IPS-NIHi11 (cell line): ENCODE measurements at places on chromosomes 5 and 9.

DNA sequence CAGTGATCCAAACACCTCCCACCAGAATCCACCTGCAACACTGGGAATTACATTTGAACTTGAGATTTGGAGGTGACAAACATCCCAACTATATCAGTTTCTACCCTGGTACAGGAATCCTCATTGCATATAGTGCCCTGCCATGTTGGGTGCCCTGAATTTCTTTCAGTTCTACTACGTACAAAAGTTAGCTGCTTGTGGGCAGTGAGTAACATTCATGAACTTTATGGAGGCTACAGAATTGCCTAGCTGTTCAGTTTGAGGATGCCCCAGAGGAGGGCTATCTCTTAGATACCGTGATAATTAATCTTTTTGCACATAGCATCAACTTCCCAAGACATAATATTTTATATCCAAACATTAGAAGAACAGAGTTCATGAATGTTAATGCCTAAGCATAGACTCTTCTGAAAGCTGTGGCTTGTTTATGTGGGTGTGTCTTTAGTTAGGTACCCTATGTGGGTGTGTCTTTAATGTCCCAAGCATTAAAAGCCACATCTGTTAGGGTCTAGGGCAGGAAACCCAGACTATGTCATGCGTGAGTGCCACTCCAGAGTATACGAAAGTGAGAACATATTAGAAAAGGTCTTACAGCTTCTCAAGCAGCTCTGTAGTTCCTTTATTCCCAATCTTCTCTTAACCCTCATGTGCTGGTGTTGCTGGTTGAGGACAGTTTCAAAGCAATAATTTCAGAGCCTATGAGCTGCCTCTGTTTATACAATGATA is 47.0 kb upstream of the CHD1 start:
- DNase-seq: no peak

GRCh38 chr9:100641166-100641565 is 63.3 kb downstream of the CAVIN4 start:
- DNase-seq: no peak

GRCh38 chr5:115267617-115268016 is 4.9 kb upstream of the PGGT1B start:
- DNase-seq: no peak

DNA sequence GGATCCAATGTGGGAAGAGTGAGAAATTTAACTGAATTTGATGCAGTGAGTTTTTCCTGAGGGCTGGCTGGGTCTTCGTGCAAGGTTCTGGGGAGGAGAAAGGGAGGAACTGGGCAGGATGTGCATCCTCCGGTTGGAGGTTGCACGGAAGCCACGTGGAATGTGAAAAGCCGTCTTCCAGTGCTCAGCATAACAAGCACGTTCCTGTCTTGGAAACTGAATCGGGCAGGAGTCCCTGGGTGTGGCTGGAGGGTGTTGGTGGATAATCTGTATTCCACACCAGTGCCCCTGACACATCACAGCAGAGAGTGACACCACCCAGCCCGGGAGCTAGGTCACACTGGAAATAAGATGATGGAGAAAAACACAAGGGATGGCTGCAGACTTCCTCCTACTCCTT is 154.3 kb downstream of the C5orf15 start:
- no peak for DNase-seq

DNA sequence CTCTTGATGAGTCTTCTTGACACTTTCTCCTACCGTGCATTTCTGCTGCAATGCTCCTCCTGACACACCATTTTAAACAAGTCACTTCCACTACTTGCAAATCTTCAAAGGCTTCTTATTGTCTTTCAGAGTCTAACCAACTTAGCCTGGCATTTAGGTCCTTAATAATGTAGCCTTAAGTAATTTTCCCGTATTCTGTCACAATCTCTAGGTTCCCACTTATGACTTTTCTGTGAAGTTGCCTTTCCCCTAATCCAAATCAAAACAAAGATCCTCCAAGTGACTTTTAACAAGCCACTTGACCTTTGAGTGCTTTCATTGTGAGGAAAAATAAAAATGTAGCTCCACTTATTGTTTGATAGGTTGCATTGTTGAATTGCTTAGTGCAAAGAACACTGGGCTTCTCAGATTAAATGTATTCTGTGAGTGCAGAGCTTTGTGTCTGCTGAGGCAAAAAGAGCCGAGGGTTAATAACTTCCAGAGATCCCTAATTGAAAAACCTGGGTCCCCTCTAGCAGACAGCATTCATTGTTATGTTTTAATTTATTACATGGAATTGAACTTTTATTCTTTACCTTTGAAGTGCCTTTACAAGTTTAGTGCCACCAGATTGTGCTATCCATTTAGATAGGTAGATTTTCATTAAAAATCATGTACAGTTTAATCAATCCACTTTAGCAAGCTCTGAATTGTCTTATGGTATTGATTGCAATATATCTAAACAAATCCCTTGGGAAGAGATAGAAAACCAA is 341.7 kb upstream of the TYRP1 start:
- no peak for DNase-seq

GRCh38 chr9:2087500-2088313 is 72.6 kb downstream of the SMARCA2 start:
- peak; percentile 67 for DNase-seq

GRCh38 chr9:12860998-12861397 is 86.2 kb downstream of the LURAP1L start:
- DNase-seq: no peak

DNA sequence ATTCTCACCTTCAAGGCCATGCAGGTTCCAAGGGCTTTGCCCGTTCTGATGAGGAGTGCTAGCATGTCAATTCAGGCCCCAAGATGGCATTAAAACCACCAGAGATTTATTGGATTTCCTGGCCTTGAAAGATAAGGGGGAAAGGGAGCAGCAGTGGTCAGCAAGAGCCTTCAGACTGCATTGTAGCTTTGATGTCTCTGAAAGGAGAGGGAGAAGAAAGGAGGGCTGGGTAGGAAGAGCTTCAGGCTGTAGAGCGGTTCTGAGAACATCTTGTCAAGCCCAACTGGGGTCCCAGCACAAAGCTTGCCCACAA is 41.8 kb upstream of the FGF1 start:
- no peak for DNase-seq

DNA sequence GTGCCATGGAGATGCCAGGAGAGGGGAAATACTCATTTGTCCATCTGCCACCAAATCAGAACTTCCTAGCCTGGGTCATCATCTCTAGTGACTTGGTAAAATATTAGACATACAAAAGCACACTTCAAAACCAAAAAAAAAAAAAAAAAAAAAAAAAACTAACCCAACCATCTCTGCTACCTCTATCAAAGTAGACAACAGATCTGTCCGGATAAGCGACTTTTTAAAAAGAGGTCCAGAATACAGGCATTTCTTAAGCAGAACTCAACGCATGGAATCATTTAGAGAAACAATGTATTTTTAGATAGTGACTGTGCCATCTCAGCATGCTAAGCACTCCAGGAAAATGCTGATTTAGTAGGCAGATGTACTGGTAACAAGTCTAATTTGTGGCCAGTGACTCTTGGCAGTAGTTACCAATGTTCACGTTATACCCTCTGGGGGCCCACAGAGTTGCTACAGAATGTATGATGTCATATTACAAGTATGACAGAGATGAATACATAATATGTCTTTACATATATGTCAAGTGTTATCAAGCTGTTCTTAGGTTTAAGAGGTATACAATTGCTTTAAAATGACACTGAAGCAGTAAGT is 107.8 kb downstream of the SMIM23 start:
- no peak for DNase-seq

DNA sequence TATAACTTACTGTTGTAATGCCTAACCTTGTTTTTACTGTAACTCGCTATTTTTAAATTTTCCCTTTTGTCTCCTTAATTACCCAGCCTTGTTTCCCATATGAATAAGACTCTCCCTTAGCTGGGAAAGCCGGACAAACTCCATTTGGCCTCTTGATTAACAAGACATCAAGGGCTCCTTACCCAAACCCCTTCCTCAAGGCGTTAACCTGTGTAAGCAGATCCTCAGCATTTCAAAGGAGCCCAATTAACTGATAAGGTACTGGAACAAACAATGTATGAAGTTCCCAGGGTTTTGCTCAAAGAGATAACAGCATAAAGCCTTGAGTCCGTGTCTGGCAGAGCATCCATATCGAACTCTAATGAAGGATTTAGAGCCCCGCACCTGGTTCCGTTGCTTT is 66.0 kb upstream of the SIMC1 start:
- DNase-seq: no peak

- no peak for DNase-seq
Observed at GRCh38 chr5:158499075-158499891, 600.4 kb downstream of the EBF1 start.

- no peak for DNase-seq
Observed at GRCh38 chr9:111533099-111533790, 8.3 kb downstream of the ZNF483 start.

DNA sequence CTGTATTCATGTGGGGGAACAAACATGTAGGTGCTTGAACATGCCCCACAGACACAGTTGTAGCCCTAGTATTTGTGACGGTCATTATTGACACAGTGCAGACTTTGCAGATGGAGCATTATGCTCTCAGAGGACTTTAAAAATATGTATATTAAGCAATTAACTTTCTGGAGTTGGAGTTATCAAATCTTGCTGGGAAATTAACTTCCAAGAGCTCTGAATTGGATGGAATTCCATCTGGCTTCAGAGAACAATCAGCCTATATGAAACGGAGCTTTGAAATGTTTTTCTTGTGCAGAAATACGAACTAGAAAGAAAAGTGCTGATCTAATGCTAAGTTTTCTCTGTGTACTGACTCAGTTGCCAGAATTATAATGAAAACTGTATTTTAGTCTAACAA is 50.9 kb upstream of the FSD1L start:
- DNase-seq: no peak

DNA sequence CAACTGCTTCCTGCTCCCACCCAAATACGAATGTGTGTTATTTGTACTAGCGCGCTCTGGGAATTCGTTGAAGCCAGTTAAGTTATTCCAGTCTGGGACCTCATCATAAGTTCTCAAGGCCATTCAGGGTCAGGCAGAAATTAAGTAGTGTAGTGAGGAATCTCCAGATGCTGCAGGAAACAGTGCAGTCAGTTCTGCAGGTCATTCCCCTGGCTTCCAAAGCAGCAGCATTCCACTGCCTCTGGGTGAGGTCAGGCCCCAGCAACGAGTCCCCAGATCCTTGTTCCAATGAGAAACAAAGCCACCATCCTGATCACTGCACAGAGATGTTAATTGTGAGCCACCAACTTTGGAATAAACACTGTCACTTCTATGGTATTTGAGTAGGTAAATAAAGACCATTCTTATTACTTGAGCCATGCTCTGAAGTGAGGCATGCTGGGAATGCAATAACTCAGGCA is 33.1 kb downstream of the SVEP1 start:
- no peak for DNase-seq

DNA sequence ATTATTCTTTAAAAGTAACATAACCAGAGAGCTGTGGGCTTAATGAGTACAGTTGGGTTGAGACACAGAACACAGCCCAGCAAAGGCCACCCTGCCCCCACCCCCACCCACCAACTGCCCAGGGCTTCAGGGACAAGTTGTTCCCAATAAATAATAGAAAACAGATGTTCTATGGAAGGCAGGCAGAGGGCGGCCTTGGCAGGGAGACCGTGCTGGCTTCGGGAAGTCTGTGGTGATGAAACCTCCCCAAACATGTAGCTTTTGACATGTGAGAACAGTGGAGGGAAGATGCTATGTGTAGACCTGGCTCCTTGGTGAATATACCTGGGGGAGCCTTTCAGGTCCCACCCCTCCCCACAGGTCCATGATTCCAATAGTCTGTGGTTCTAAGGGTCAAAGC is 10.0 kb downstream of the TRAF1 start:
- no peak for DNase-seq

GRCh38 chr5:84059672-84060071 is 325.0 kb downstream of the EDIL3 start:
- no peak for DNase-seq

GRCh38 chr9:111984086-111984802 is 87.6 kb downstream of the UGCG start:
- no peak for DNase-seq

GRCh38 chr9:127545196-127546124 is 66.6 kb upstream of the STXBP1 start:
- peak; percentile 69 for DNase-seq

- DNase-seq: no peak
Observed at GRCh38 chr5:59732301-59732700, 161.2 kb downstream of the PDE4D start.

- no peak for DNase-seq
Observed at GRCh38 chr9:90946982-90947381, 145.4 kb downstream of the SYK start.

GRCh38 chr9:83012168-83012921 is 50.6 kb downstream of the RASEF start:
- no peak for DNase-seq

- peak; percentile 37 for DNase-seq
Observed at GRCh38 chr5:113293068-113293974, 141.5 kb downstream of the TSSK1B start.

GRCh38 chr9:89792189-89793123 is 187.6 kb downstream of the GADD45G start:
- DNase-seq: no peak

GRCh38 chr5:128494516-128494915 is 43.5 kb downstream of the FBN2 start:
- no peak for DNase-seq

- no peak for DNase-seq
Observed at GRCh38 chr9:69342769-69343168, 17.8 kb downstream of the ENTREP1 start.

DNA sequence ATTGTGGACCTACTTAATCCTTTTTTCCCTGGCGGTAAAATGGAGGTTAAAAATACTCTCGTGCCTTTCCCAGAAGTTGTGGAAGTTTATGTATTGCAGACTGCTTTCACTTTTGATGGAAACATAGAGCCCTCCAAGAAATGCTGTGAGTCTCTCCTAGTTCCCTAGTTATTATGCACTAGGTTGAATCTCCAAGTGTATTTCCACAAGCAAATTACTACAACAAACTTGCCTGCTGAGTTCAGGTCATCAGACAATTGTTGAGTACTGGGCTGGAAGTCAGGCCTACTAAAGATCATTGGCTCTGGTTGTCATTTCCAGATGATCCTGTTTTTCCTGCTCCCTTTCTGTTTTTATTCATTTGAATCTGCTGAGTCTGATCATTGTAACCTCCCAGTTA is 104.1 kb downstream of the CD180 start:
- DNase-seq: no peak

- DNase-seq: peak; percentile 77
Observed at GRCh38 chr5:2751592-2752021, at the start of gene IRX2. Gene IRX2 (minus strand): TSS chr5:2751677. CDS start chr5:2751413, 264 bp downstream.

DNA sequence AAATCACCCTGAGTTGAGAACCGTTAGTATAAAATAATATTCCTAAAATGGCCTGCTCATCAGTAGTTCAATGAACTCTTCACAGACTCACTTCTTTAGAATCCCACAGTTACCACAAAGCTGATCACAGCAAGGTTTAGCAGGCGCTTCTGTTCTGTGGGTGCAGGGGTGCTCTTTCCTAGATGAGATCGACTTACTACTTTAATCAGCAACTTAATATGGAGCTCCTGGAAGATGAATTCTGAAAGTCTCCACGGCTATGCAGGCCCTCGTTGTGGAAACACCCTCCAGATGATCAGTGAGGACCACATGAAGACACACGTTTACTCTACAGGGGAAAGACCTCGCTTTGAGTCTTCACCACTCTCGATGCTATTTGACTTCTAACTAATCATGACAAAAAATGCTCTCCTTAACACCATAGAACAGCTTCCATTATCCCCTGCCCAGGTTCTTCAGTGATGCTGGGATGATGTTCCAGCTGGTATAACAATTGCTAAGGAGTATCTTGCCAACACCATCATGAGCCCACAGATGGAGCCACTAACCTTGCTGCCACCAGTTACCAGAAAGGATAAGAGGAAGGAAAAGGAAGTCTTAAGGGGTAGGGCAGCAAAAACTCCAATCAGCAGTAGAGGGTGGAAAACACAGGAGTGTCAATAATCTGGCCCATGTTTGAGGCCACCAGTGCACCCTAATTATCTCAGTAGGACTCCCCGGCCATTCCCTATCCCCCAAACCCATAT is 17.9 kb upstream of the GPX8 start:
- DNase-seq: no peak
